Activated naive CD4-positive, alpha-beta T cell treated with Interleukin-2 at 50 U/mL for 16 hours (primary cell): ENCODE measurements at places on chromosomes 3 and 15.

DNA sequence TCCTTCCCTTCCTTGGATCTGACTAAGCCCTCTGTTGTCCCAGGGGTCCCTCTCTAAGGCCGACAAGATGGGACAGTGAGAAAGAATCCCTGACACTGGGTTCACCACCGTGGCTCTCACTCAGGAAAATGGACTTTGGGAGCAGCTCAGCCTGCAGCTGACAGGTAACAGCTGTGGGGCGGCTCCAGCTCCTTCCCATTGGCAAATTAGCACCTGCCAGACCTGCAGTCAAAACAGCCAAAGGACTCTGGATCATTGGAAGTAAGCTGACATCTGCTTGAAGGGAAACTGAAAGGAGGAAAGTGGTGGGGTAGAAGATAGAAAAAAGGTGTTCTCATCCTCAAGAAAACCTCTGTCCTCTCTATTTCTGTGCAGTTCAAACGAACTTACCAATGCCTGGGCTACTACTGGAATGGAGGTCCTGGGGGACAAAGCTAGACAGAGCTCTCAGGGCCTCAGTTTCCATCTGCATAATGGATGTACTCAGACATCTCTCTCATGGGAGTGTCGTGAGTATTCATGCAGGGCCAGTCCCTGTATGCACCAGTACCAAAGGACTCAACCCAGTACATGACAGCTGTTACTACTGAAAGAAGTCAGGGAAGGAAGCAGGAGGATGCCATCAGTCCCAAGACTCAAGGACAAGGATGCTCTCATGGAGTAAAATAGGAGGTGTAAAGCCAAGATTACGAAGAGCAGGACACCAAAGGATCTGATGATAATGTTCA lies 53.6 kb upstream of the DCLK3 start:
- DNase-seq = no peak

- no peak for DNase-seq
Observed at GRCh38 chr3:185756477-185756876, 68.4 kb downstream of the IGF2BP2 start.

DNA sequence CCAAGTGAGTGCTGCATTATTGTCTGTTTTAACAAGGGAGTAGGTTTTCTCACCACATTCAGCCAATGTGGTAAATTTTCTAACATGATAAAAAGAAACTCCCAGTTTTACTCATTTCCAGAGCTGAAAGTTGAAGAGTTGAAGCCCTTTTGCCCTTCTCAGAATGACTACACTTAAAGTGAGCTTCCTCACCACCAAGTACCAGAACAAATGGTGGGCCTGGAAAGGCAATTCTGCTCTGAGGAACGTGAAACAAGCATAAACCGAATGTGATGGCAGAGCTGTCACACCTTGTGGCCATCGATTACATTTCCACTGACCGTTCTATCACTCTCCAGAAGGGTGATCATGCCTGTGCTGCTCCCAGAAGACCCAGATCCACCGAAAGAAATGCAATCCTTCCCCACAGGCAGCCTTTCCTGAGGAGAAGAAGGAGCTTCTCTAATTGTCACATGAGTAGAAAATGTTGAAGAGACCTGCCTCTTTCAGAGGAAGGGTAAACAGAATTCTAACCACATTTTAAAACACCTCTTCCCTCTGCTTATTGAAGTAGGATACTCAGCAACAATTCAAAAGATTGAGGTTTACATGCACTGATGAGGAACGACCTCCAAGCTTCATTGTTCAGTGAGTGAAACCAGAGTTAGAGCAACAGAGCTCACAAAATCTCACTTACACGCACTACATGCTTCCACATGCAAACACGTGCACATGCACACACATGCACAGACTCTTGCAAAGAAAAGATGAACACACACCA lies 21.4 kb upstream of the CCR9 start:
- DNase-seq = peak; percentile 23

- DNase-seq = no peak
Observed at GRCh38 chr15:41506796-41507341, 6.8 kb downstream of the LTK start.

GRCh38 chr15:79257454-79257853 lies 25.1 kb upstream of the ANKRD34C start:
- DNase-seq = no peak

- no peak for DNase-seq
Observed at GRCh38 chr15:39886418-39886817, 33.6 kb downstream of the GPR176 start.

- DNase-seq = no peak
Observed at GRCh38 chr3:193827040-193827669, 234.1 kb downstream of the OPA1 start.

DNA sequence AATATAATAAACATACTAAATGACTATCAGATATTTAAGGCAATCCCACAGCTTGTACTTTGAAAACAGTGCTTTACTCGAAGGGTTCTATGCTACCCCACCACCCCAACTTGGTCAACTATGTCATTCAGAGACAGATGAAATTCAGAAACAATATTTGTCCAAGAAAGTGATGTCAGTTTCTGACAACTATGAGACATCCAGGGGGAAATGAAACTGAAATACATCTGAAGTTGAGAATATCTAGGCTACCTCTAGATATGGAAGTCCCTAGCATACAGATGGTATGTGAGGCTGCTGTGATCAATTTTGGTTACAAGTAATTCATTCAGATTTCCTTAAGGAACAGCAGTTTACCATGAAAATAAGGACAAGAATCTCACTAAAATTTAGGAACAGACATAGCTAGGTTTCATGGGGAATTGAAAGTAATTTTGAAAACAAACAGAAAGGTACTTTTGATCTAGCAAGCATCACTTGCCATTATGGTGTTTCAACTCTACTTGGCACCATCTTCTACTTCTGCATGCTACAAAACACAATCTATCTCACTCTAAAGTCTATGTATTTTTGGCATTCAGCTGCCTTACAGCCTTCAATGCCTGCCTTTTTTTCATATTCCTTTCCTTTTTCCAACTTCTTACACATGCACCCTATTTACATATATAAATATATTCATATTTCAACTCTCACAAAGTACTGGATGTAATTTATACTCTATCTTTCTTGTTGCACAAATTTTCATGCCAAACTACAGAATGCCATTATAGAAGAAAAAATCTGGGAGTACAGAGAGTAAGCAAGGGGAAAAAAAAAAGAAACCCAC lies 21.7 kb downstream of the ATG3 start:
- DNase-seq = no peak

DNA sequence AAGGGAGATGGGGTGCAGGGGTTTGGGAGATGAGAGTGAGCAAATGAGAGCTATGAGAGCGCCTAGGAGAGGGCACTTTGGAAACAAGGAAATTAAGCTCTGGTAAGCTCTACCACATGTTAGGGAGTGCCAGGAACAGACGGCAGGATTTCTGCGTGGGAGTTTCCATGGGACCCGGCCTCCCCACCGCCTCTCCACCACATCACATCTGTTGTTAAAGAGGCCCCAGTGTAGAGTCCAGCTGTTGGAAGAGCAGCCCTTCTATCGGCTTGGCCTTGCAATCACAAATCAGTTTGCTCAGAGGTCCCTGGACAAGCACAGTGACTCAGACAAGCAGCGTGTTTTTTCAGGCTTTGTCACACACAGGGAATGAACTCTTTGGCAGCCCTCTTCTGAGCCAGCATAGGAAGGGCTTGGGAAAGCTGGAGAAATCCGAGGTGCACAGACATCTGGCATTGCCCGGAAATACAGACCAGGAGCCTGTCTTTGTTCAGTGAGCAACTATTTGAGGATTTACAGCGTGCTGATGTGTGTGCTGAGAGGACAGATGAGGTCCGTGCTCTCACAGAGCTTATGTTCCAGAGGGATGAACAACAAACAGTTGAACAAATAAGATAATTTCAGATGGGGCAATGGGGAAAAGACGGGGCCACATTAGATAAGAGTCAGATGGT lies 370.6 kb upstream of the PROK2 start:
- no peak for DNase-seq
